Right atrium auricular region (tissue), 2 donors: ENCODE measurements at places on chromosomes 11 and 22. TPM values are rescaled to one million over a fixed set of nuclear protein-coding genes. Genes with fewer than 3 reads are reported as not detected.
A peak's percentile ranks its signal among the peaks of the same experiment; 100 is the strongest.

GRCh38 chr22:40635940-40636379 lies 559 bp downstream of the MRTFA start:
- DNase-seq: peak; percentile 57

- DNase-seq: no peak
Observed at GRCh38 chr11:7422544-7423331, 62.6 kb upstream of the OLFML1 start.

DNA sequence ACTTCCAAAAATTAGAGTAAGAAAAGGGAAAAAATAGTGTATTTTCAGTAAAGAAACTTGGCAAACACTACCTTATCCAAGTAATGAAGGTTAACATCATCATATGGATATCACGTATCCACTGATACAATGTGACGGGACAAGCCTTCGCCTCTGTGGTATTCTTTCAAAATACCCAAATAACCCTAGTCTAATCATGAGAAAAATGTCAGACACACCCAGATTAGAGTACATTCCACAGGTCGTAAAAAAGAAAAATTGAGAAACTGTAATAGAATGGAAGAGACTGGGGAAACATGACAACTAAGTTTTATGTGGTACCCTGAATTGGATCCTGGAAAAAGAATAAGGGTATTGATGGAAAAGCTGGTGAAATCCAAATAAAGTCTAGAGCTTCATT lies 48.9 kb downstream of the NARS2 start:
- no peak for DNase-seq

- DNase-seq: no peak
Observed at GRCh38 chr11:14972581-14973495, 687 bp upstream of the CALCA start.

DNA sequence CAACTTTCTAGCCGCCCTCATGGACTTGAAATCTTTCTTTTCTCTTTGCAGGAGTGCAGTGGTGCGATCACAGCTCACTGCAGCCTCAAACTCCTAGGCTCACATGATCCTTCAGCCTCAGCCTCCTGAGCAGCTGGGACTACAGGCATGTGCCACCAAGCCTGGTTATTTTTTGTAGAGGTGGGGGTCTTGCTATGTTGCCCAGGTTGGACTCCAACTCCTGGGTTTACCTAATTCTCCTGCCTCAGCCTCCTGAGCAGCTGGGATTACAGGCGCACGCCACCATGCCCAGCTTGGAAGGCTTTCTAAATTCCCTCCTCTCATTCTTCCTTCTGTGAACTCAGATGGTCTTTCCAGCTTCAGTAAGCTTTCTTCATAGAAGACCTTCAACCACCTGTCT lies 4.7 kb upstream of the APOA1 start:
- DNase-seq: no peak

DNA sequence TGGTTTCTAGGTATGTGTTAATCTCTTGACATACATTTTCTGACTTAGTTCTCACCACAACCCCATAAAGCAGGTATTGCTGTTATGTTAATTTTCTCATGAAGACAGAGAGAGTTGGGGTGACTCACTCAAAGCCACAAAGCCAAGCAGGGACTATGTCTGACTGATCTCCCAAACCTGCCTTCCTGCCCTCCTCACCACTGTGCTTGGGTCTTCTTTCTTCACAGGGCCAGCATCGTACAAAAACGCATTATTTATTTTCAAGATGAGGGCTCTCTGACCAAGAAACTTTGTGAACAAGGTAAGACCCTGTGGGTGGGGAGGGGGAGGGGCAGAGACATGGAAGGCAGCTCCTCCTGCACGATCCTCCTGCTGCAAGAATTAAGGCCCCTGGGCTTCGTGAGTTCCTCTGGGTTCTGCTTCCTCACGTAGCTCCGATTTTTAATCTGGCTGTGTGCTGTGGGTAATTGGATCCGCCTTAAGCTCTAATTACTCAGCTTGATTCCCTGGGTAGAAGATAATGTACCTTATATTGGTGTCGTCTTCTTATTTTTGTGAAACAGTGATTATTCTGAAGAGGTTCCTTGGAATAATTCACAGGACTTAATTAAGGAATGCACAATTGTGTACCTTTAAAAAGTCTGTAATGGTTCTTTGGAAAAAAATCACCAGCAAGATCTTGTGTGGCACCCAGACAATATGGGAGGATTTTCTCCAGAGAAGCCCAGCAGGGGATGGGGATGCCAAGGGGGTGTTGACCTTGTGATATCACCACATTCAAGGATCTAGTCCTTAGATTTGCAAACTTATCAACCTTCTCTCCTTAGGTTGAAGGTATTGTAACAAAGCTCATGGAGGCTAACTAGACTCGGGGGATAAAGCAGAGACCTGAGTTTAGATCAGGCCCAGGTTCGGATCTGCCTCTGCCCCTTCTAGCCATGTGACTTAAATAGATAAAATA lies 112.9 kb downstream of the SPON1 start:
- no peak for DNase-seq

DNA sequence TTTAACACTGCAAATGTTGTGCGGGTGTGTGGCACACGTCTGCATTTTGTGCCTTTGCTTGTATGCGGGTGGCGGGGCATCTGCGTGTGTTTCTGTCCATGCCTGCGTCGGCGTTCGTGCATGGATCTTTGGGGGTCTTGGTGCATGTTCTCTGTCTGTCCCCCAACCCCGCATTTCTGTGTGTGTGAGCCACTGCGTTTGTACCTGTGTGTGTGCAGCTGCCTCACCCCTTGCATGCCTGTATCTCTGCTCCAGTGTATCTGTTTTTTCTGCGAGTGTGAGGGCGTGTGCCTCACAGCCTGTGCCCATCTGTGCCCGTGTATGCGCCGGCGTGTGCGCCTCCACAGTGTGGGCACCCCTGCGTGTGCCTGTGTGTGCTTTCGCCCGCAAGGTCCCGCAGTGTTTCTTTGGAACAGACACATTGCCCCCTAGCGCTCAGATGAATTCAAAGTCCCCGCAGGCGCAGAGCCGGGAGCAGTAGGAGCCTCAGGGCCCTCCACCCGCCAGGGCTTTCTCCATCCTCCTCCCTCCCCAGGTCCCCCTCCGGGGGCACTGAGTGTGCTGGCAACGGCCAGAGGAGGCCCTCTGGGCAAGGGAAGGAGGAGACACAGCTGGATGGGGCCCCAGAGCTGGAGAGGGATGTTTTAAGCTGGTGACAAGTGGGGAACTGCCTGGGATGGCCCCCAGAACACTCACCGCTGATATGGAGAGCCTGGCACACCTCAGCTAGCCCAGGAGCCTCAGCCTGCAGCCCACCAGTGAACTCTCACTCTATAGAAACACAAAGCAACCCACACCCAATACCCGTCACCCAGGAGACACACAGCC lies 3.1 kb upstream of the MN1 start:
- peak; percentile 81 for DNase-seq

GRCh38 chr11:78039391-78039918 lies 16.4 kb upstream of the KCTD14 start:
- DNase-seq: no peak

DNA sequence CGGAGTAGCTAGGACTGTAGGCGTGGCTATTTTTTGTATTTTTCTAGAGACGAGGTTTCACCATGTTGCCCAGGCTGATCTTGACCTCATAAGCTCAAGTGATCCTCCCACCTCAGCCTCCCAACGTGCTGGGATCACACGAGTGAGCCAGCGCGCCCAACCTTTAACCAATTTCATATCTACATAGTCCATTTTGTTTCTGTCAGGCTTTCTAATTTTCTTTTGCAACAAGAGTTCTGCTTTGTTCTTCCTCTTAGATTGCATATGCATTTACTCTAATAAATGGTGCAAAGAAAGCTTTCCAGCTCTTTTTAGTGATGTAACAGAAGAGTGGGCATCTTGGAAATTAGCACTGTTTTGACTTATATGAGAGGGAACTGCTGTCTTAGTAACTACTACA lies 13.3 kb downstream of the RTN3 start:
- DNase-seq: no peak

- DNase-seq: no peak
Observed at GRCh38 chr11:2530131-2530854, 85.5 kb downstream of the KCNQ1 start.

DNA sequence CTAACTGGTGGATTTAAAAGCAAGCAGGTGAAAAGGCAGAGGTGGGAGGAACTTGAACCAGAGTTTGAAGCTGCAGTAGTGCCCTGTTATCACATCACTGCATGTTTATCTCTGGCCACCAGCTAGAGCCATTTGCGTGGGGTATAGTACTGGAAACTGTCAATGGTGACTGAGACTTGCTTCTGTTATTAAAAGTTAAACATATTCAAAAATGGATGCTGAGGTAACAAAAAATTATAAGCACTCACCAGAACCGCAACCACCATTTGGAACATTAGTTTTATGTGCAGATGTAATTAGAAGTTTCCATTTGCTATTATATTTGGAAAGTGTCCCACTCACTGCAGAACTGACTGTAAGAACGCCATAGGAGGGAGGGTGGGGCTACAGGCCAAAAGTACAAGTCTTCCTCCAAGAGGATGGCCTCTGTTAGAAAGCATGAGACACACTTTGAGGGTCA lies 1.2 kb upstream of the CD59 start:
- DNase-seq: no peak

GRCh38 chr11:2209900-2210321 lies 38.3 kb upstream of the TH start:
- DNase-seq: peak; percentile 28

DNA sequence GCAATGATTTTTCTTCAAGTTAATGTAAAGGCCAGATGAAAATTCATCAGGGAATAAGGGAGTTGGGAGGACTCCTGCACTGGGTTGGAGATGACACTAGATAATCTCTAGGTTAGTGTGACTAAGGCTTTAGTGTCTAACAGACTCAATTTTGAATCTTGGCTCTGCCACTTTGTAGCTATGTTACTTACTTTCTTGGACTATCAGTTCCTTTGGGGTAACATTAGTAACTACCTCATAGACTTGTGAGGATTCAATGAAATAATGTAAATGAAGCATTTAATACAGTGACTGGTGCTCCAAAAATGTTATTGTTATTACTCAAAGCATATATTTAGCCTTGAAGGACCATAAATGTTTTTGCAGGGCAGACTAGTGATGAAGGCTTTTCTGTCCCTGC lies 9.6 kb upstream of the CCDC89 start:
- DNase-seq: no peak

- DNase-seq: no peak
Observed at GRCh38 chr22:49693848-49694247, 133.8 kb downstream of the BRD1 start.

- DNase-seq: no peak
Observed at GRCh38 chr11:4190519-4190918, 95.9 kb downstream of the RRM1 start.

GRCh38 chr11:74434528-74434927 lies 32.8 kb downstream of the KCNE3 start:
- no peak for DNase-seq

DNA sequence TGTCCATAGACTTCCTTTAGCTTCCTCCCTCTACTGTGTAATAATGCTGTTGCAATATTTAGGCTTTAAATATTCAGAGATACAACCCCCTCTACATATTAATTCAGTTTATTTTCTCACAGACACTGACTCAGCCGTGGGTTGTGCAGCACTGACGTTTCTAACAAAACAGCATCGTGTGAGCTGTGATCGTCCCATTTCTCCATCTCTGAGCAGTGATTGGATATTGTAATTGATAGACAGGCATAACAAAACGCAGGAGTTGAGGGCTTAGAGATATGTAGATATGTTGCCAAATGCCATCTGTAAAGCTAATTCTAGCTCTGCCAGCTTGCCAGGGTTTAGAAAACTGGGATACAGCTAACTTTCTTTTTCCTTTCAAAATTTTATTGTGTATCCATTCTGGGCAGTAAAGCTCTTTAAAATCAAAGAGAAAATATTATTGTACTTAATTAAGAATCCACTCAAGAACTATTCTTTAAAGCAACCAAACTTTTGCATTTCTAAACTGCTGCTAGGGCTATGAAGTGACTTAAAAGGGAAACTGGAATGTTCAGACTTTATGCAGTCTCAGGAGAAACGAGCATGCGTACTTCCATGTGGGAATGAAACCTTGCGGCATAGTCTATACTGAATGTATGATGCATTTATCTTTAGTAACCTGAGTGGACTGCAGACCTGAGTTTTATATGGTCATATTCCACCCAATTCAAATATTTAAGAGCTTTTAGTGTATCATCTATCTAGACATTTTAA lies 22.7 kb downstream of the BTBD10 start:
- no peak for DNase-seq

- DNase-seq: no peak
Observed at GRCh38 chr11:44446996-44447771, 118.3 kb upstream of the CD82 start.

DNA sequence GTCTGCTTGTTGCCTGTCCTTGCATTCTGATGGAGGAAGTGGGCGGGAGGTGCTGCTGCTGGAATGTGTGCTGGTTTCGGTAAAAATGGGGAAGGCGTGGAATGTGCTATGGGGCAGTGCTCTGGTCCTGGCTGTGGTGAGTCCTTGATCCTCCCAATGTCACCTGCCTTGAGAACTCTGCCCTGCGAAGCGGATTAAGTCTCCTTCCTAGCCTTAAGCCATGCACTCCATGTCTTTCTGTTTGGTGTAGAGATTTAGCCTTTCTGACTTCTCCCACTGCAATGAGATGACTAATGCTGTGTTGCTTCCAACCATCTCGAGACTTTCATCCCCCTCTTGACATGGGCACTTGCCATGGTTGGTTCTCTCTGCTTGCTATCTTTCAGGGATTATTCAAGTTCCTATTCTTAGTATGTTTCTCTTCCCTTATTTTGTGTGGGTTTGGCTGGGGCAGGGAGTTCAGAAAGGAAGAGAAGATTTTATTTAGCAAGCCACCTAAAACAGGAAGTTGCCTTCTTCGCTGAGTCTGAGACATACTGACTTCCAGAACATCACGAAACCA lies 687.9 kb downstream of the NTM start:
- peak; percentile 80 for DNase-seq

DNA sequence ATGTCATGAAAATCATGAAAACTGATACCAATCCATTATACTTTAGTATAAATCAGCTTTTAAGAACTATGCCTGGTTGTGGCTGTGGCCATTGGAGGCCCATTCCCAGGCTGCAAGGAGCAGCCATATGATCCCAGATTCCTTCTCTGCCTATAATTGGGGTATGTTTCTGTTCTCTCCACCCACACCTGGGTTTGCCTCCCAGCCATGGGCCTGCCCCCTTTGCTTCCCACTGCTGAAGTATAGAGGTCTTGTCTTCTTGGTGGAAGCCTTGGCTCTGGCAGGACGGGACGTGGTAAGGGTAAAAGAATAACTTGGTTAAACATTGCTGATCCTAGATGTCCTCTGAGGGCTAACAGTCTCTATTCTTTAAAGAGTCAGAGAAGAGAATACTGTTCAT lies 2.4 kb downstream of the MICAL2 start:
- no peak for DNase-seq

- DNase-seq: no peak
Observed at GRCh38 chr11:115097796-115098408, 406.3 kb downstream of the CADM1 start.

The LRP4 gene
- total RNA-seq: 29.6 TPM

The GTSE1 gene
- 0.16 TPM for total RNA-seq

The NCR3LG1 gene
- total RNA-seq: 2.0 TPM

The OR5B21 gene
- not detected for total RNA-seq

The KMT5B gene
- total RNA-seq: 20.2 TPM

The OR51T1 gene
- not detected for total RNA-seq

The MAPK8IP2 gene
- 0.71 TPM for total RNA-seq

The OR10D3 gene
- total RNA-seq: not detected

The CDON gene
- total RNA-seq: 21.9 TPM

The NUDT22 gene
- 73.3 TPM for total RNA-seq

The OR8D4 gene
- not detected for total RNA-seq
